HL-60 (cell line): ENCODE measurements at places on chromosomes 6 and 20.

DNA sequence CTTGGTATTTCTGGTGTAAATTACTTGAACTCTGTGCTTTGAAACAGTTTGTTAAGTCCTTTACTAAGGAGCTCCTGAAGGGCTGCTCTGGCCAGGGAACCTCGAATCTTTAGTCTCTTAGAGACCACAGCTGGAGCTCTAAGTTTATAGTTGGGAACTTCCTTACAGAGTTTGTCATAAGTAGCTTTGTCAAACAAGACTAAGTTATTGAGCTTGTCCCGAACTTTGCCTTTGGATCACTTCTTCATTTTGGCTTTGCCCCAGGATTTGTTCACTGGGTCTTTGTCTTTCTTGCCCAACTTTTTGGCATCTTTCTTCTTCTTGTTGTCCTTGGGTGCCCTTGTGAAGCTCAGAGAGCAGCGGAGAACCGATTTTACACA, 64.8 kb downstream of the FAM50B start:
- DNase-seq: no peak

DNA sequence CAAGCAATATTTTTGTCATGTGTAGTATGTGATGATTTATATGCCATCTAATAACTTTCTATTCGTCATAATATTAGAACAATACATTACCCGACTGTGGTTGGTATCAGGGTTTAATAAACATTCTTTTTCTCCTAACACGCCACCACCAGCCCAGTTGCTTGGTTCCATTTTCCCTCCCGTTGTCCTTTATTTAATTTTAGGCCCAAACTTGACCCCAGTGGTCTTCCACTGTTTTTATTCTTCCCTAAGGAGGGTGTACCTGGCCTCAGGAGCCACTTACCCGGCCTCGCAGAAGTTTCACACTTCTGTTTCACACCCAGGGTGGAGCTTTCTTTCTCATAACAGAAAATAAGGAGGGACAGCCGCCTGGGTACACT, 33.1 kb upstream of the PIM1 start:
- DNase-seq: no peak

DNA sequence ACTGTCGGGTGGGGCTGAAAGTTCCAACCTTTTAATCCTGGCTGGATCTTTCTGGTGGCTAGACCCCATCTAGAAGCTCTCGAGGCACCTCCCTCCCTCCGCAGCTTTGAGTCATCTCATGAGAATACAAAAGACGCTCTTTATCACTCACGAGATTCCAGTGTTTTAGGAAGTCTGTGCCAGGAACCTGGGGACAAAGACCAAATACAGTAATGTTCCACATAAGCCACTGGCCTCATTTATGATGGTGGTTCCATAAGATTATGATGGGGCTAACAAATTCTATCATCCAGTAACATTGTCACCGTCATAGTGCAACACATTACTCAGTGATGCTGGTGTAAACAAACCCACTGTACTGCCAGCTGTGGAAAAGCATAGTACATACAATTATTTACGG, 48.7 kb downstream of the NCOA7 start:
- no peak for DNase-seq

GRCh38 chr6:145631374-145631773, 103.9 kb downstream of the EPM2A start:
- no peak for DNase-seq

DNA sequence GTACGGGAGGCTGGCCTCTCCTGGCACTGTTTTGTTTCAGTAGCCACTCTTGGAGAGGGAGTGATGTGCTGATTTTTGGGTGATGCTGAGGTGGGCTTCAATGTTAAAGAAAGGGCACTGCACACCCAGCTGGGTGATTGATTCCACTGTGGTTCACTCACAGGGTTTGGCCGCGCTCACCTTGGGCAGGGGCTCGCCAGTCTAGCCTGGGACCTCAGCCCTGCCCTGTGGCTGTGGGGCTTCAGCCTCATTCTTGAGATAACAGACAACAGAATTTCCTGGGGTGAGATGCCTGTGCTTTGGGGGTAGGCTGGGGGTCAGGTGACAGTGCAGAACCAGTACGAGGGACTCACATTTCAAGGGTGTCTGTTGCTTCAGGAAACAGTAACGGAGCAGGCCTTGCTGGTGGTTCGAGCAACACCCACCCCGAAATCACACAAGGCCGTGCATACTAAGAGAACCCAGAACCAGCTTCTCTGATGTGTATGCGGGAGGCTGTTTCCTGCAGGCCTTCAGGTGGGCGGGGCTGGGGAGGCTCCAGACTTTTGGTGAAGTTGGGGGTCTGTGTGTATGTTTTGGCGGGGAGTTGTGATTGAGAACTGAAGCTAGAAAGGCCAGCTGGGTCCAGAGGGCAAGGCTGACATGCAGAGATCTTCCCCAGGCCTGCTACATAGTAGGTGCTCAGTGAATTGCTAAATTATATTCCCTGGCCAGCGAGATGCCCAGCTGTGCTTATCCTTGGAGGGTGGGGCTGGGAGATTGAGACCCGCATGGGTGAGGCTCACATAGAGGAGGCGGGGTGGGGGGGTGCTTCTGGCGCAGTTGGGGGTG, 154.2 kb upstream of the RNF24 start:
- no peak for DNase-seq

- no peak for DNase-seq
These were observed 5.1 kb upstream of the KIAA0408 start for GRCh38 chr6:127464161-127464880.

DNA sequence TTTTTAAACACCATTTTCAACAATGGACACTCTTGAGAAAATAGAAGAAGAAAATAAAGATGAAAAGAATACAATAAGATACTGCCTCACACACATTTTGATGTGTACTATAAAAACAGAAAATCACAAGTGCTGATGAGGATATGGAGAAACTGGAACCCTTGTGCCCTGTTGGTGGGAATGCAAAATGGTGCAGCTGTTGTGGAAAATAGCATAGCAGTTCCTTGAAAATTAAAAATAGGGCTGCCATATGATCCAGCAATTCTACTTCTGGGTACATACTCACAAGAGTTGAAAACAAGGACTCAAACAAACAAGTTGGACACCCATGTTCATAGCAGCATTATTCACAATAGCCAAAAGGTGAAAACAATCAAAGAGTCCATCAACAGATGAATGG, 173.0 kb downstream of the KIF16B start:
- DNase-seq: no peak

DNA sequence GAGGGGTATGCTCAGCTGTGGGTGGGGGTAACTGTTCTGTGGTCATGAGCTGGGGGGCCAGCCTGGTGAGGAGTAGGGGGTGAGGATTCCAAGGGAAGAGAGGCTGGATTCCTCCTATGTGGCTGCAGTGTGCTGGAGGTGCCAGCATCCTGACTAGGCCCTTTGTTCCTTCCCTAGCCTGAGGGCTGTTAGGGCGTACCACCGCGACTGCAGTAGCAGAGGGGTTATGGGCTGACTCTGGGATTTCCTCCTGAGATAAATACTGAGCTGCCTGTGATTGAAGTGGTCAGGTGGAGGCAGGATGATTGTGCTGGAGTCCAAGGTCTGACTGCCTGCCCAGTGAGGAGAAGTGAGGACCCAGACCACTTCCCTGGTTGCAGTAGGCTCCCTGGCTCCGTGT, 205.3 kb downstream of the ADGRG6 start:
- DNase-seq: no peak

DNA sequence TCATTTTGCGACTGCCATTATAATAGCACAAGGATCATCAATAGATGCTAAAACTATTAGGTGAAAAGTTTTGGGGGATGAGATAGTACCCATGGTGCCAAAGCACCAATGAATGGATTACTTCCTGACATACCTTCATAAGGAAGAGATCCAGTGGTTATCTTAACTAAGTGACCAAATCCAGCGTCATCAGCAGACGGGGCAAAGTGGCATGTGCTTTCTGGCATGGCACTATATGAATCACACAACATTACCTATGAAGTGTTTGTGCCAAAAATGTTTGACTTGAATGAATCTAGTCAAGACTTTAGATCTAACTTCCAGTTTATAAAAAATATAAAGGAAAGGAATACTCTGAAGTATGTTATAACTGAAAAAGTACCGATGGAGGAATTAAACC, 10.8 kb downstream of the TRIM26 start:
- DNase-seq: no peak
